Activated CD4-positive, alpha-beta T cell treated with anti-CD3 and anti-CD28 coated beads, Interleukin-2, Interleukin-4, amounts not matched to agents 100 ng/mL and 50 ng/mL, durations not matched to agents 16 hours and 8 hours (primary cell): ENCODE measurements at places on chromosomes 13 and 19.

DNA sequence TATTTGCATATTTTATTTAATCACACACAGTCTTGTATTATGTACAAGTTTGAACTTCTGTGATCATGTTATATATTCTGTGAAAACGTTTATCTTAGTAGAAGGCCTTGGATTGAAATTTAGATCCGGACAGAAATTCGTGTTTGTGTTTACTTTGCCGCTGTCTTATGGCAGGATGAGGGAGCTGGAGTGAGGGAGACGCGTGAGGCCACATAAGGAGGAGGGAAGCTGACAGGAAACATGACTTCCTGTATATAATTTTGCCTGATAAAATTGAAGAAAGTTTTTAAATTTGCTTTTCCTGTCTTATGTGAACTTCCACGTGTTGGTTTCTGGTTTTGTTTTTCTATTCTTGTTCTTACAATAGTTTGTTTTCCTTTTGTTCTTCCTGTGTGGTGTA lies 200.2 kb downstream of the MTUS2 start:
- no peak for DNase-seq

DNA sequence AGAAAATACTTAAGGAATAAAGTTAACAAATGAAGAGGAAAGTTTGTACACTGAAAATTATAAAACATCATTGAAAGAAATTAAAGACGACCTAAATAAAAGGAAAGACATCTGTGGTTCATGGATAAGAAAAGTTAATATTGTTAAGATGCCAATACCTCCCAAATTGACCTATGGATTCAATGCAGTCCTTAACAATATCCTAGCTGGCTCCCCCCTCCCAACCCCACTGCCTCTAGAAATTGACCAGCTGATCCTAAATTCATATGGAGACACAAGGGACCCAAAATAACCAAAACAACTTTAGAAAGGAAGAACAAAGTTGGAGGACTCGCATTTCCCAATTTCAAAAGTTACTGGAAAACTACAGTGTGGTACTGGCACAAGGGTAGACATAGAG lies 28.3 kb downstream of the ZNF45 start:
- DNase-seq, result no peak

DNA sequence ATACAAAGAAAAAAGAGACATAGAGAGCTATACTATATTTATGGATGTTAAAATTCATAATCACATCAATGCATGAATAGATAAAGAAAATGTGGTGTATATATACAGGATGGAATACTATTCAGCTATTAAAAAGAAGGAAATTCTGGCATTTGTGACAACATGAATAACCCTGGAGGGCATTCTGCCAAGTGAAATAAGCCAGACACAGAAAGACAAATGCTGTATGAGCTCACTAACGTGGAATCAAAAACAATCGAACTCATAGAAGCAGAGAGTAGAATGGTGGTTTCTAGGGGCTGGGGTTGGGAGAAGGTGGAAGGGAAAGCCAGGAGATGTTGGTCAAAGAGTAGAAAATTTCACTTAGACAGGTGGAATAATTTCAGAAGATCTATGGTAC lies 24.0 kb downstream of the UTP14C start:
- DNase-seq, result no peak

- DNase-seq, result no peak
Observed at GRCh38 chr19:18839465-18840287, 7.9 kb downstream of the UPF1 start.

GRCh38 chr13:33927315-33927714 lies 109.4 kb downstream of the RFC3 start:
- DNase-seq, result no peak
